ENCODE measurements at places on chromosomes 16 and 17.
A peak's percentile ranks its signal among the peaks of the same experiment; 100 is the strongest.

DNA sequence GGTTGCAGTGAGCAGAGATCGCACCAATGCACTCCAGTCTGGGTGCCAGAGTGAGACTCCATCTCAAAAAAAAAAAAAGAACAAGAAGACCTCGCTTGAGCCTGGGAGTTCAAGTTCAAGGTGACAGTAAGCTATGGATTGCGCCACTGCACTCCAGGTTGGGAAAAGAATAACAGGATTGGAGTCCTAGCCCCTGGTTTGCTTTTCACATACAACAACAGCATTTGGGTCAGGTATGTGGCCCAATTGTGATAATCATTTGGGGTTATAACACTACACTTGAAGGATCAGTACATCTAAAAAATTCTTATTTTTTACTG is 3.4 kb upstream of the SEPHS2 start:
- DNase-seq = no peak

- DNase-seq = no peak
Observed at GRCh38 chr17:31815212-31815730, 43.8 kb downstream of the COPRS start.

DNA sequence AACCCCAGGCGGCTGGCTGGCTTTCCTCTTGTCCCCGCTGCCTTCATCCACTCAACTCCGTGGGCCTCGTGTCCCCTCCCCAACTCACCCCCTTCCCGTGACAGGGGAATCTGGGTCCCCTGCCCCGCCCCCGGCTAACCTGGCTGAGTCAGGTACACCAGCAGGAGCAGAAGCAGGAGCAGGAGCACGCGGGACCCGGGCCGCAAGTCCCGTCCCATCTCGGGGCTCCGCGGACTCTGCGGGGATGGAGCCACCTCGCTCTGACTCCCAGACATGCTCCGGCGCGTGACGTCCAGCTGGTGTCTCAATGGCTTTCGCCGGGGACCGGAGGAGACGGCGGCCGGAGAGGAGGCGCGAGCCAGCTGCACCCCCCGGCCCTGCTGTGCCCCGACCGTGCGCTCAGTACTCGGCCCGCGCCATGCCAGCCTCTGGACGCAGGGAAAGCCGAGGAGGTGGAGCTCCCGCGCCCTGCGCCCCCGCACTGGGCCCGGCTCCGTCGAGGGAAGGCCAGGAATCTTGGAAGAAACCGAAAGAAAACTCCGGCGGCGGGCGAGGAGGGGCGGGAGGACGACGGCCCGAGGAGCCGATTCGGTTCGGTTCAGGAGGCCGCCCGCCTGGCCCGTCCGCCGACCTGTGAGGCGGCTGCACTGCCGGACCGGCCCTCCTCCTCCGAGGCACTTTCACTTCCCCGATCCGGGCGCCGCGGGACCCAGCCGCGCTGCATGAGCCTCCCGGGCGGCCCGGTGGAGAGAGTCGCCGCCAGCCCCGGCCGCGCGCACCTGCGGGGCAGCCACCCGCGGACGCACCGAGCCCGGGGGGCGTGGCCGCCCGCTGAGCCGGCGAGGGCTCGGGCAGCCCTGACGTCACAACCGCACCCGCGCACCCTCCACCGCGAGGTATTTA is at the start of the genes CXCL16 and ZMYND15:
CXCL16 (minus strand) TSS at position 807 of the 903 bp plus-strand sequence; CDS start at position 218, 589 bp downstream.
ZMYND15 (plus strand) TSS at position 712 of the 903 bp plus-strand sequence. CDS start 716 bp downstream, outside the sequence.
- peak; percentile 13 for DNase-seq

DNA sequence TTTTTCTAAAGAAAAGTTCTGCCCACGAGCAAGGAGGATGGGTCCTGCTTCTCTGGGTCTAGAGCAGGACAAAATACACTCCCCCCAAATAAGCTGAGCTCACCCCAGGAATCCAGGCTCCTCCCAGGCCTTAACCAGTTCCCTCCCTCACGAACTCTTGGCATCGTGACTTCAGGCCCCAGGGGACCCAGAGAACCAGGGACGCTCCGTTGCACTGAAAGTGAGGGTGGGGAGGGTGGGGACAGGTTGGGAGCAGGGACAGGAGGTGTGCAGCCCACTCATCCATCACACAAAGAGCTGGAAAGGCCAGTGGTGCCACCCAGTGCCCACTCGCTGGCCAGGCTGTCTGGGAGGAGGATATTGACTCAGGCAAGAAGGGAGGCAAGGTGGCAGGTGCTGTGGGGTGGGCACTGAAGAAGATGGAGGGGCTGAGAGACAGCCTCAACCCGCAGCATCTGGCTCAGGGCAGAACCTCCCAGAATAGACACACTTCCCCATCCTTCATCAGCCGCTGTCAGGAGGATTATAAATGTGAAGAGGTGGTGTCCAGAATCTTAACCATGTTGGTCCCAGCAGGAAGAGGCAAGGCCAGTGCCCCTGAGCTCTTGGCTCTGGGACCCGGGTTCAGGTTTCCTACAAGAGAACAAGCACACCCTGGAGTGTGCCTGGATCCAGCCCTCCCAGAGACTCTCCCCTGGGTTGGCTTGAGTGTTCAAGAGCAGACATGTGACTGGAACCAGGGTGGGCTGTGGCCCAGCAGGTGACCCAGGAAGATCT is 67.9 kb upstream of the RPL38 start:
- DNase-seq = no peak

DNA sequence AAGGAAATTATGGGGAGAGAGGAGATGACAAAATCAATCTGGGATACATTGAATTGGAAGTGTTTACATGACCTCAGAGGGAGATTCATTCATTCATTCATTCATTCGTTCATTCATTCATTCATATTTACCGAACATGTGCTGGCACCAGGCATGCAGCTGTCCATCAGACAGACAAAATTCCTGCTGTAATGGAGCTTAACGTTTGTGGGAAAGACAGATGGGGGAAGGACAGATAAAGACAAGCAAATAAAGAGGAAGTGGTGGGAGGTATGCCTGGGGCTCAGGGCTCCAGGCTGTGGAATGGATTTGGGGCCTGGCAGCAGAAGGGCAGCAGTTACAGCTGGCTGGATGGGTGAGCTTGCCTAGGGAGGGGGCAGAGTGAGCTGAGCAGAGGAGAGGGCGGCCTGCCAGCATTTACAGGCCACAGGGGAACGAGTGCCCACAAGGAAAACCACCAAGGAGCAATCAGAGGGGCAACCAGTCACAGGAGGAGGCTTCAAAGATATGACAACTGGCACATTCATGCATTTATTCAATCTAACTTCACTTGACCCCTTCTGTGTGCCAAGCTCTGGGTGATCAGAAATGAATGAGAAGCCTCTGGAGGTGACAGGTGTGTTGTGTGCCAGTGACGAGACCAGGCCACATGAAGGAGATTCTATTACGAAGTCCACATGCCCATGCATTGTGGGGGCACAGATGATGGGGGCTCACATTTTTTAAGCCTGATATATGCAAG is 48.5 kb downstream of the ARHGAP27 start:
- no peak for DNase-seq

DNA sequence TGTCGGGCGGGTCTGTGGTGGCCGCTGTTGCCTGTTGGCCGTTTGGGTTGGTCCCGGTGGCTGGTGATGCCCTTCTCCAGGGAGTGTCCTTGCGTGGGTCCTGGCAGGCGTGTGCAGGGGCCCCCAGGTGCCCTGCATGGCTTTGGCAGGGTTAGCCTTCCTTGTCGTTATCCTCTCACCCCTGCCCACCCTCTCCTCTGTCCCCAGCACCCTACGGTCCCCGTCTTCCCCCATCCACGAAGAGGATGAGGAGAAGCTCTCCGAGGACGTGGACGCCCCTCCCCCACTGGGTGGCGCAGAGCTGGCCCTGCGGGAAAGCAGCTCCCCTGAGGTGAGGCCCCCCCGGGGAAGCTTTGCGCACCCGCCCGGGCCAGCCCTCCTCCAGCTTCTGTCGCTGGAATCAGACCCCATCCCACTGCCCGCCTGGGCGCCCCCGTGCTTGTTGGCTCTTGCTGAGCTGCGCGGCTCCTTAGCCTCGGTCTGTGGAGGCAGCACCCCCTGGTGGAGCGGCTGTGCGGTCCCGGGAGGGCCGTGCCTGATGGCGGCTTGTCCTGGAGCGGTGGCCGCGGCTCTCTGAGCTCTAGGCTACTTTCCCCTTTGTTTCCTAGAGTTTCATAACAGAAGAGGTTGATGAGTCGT is 10.6 kb upstream of the NUDT16L1 start:
- peak; percentile 48 for DNase-seq

- no peak for DNase-seq
Observed at GRCh38 chr16:13550254-13550653, 369.7 kb upstream of the ERCC4 start.

DNA sequence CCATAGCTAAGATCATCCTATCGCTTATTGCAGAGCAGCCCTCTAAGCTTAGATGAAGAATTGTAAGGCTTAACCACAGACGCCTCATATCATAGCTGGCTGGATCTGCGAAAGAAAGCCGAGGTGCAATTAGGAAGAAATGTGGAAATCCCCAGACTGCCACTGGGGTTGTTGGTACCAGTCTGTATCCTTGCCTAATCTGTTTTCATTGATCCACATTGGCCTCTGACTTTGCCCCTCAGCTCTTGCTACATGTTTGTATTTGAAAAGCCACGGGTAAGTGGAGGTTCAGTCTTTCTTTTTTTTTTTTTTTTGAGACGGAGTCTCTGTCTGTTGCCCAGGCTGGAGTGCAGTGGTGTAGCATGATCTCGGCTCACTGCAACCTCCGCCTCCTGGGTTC is 48.9 kb downstream of the TANGO6 start:
- DNase-seq = no peak

DNA sequence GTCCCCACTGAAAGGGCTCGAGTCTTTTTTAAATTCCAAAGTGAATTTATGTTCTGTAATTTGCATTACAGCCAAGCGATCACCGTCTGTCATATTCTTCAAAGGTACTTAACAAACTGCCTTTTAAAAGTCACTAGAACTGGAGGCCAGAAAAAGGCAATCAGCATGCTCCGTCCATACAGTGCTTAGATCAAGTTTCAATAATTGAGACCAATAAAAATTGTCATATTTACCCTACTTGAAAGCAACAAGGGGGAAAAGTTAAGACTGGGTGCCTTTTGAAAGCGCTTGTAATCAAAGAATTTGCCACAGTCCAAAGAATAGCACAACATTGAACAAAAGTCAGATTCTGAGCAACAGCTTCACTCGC is 9.0 kb upstream of the ZFHX3 start:
- no peak for DNase-seq

DNA sequence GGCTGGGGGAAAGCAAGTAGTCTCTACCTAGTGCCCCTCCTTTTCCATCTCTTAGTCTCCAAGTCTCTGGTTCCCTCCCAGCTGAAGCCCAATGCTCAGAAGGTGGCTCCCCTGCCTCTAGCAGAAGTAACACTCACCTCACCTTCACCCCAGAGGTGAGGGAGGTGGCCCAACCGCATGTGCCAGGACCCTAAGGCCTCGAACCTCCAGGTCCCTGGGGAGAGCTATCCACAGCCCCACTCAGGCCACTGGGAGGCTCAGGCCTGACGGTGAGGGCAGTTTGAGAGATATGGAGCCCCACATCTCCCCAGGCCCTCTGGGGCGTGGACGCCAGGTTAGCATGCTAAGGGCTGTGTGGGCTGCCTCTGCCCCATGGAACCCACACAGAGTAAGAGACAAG is 5.8 kb downstream of the CBLN1 start:
- DNase-seq = no peak

DNA sequence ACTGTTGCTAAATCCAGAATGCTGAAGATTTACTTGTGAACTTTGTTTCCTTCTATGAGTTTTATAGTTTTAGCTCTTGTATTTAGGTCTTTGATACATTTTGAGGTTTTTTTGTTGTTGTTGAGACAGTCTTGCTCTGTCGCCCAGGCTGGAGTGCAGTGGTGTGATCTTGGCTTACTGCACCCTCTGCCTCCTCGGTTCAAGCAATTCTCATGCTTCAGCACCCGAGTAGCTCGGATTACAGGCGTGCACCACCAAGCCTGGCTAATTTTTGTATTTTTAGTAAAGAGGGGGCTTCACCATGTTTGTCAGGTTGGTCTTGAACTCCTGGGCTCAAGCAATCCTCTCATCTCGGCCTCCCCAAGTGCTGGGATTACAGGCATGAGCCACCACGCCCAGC is 14.4 kb downstream of the TENT4B start:
- no peak for DNase-seq

DNA sequence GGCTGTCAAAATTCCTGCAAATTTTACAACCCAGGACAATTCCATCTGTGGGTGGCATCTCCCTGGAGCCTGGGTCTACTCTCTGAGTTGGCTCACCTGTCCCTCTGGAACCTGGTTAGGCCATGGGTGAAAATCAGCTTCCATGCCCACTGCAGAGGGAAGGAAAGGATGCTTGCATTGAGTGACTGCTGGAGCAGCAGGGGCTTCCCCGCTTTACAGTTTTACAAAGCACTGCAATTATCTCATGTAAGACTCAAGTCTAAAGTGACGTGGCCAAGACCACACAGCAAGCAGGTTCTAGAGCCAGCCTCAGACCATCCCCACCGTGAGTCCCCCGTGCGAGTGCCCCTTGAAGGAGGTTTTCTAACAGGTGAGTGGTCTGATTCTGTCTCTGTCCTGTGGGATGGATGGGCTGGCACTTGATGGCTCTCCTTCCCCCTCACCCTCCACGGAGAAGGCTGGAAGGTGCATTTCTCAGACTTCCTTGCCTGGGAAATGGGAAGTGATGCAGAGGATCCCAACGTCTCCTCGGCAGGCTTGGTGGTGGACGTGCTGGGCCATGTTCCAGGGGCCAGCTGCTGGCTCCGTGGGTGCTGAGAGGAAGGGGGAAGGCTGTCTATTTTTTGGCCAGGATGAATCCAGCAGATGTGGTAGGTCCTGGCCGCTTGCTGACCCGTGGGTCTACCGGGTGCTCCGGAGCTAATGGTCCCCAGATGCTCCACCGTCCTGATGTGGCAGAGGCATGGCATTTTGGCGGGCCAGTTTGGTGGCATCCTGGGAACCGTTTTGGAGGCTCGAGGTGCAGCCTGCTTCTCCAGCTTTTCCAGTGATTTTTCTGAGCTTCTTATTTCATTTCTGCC is 26.3 kb upstream of the CBX4 start:
- no peak for DNase-seq

DNA sequence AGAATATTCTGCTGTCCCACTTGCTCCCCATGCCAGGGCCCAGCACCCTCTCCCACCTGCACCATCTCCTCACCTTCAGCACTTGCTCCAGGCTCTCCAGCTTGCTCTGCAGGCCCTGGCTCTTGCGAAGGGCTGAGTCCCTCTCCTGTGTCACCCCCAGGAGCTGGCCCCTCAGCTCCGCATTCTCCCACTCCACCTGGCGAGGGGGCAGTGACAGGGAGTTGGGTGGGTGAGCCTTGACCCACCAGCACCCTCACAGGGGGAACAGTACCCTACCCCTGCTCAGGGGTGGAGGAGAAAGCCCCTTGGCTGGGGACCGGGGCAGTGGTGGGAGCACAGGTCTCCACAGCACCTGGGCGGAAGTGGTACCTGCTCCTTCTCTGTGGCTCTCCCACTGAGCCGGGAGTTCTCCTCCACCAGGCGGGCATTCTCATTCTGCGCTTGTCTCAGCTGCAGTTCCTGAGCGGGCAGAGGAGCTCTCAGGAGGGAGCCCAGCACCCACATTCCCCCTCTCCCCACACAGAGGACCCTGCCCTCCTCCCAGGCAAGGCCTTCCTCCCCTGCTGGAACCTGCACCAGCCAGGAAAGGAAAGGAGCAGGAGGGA is 5.9 kb downstream of the TSPOAP1 start:
- DNase-seq = no peak

DNA sequence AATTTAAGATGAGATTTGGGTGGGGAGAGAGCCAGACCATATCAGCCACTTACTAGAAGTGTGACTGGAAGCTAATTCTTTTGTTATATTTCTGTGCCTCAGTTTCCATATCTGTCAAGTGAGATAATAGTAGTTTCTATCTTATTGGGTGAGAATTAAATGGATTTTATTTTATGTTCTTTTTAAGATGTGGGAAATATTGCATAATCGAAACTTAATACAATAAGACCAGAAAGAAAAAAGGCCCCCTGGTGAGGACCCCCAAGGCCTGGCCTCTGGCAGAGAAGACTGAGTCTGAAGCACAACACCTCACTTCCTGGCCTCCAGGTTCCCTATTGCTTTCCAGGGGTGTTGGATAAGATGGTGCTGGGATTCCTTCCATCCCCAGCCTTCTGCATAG is 13.7 kb downstream of the PLCG2 start:
- DNase-seq = no peak

- no peak for DNase-seq
Observed at GRCh38 chr16:50329446-50330189, 39.2 kb downstream of the BRD7 start.

Data from neural crest cell (in vitro differentiated cells).